ENCODE measurements at places on chromosomes 11 and 22. TPM values are rescaled to one million over a fixed set of nuclear protein-coding genes. Genes with fewer than 3 reads are reported as not detected.
A peak's percentile ranks its signal among the peaks of the same experiment; 100 is the strongest.

DNA sequence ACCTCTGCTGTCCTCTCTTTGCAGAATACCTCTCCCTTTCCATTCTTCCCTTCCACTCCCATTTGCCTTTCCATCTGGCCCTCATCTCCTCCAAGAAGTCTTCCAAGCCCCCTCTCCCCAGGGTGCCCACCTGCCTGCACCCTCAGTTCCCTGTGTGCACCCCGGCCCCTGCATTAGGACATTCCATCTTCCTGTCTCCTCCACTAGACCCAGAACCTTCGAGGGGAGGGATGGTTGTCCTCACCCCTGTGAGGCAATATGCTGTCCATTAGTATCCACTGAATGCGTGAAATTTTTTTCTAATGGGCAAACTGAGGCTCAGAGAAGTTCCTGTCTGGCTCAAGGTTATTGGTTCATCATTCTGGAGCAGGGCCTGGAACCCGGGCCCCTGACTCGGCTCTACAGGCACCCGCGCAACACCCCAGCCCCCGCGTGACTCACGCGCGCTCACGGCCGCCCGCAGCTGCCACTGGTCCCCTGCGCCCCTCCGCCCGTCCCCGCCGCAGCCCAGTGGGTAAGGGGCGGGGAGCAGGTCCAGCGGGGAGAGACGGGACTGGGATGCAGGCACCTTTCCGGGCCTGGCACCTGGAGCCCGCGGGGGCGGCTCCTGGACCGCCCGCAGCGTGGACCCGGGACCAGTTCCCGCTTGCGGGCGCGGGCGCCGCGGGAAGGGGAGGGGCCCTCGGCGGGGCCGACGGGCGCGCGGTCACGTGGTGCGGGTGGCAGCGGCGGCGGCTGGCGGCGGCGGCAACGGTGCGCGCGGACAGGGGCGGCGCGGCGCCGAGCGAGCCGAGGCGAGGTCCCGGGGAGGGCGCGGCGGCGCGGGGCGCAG lies 7.0 kb downstream of the SEPTIN3 start:
- no peak for DNase-seq

The TBX10 gene
- polyA plus RNA-seq, result not detected

GRCh38 chr11:65503368-65503948 lies 4.6 kb downstream of the MALAT1 start:
- peak; percentile 33 for DNase-seq

The HEPN1 gene
- not detected for polyA plus RNA-seq

DNA sequence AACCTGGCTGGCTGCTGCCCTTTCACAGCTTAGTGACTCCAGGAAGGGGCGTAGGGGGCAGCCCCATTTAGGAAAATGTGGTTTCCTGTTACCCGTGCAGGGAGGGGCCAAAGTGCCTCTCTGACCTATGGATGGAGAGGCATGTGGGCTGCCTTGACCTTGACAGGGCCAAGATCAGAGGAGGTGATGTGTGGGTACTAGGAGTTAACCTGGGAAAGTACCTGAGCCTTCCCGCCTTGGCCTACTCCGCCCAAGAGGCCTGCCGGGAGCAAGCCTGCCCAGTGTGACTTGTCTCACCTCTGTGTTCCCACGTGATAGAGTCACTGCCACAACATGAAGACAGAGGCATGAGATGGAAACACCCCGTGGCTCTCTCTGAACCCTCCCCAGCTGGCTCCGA lies 33.4 kb downstream of the GRAMD4 start:
- no peak for DNase-seq

- DNase-seq, result peak; percentile 94
These were observed 260.4 kb upstream of the ARHGAP20 start for GRCh38 chr11:110972640-110973039.

- DNase-seq, result peak; percentile 33
These were observed 11.5 kb downstream of the P2RX3 start for GRCh38 chr11:57349491-57350274.

- DNase-seq, result no peak
These were observed 854 bp downstream of the ABCC8 start for GRCh38 chr11:17475666-17476316.

GRCh38 chr11:114400915-114401223 lies 403 bp downstream of the RBM7 start:
- no peak for DNase-seq

DNA sequence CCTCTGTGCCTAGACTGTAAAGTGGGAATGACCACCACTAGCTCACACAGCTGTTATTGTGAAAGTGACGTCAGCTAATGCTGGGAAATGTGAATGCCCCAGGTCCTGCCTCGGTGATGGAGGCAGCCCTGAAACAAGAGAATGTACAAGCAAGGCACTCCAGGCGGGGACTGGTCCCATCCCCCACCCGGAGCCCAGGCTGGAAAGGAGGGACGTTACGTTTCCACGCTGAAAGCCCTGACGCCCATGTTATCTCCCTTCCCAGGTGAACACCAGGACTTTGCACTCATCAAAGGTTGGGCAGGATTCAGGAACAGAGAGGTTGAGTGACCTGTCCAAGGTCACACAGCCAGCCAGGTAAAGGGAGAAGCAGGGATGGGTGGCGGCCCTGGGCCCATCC lies 784 bp downstream of the SULT4A1 start:
- peak; percentile 52 for DNase-seq

DNA sequence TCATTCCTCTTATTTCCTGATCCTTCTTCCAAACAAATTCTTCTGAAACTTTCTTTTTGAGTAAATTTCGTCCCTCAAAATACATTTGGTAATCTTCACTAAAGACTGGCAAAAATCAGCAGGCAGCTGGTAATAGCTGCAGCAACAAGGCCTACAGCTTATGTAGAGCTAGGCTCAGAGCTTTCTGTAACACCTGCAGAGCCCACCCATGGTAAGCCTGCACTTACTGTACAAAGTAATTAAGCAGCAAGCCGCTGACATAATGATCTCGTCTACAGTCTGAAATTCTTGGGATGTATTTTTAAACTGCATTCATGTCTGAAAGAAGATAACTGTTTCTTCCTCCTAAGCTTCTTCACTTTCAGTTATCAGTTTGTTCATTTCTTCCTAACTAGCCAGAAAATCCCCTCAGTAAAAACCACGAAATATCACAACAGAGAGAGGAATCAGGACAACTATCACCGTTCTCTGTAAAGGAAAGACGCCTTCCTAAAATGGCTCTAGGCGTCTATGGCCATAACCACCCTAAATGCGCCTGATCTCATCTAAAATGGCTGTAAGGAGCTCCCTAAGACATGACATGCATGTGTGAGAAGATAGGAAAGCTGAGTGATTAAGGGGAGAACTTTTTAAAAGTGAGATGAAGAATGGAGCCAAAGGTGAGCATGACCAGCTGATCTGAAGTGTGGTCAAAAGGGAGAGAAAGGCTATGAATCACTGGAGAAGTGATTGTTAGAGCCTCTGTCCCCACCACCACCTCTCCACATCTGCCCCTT lies 56.2 kb downstream of the DENND5A start:
- no peak for DNase-seq

- no peak for DNase-seq
These were observed 10.6 kb upstream of the CDC42EP2 start for GRCh38 chr11:65304110-65304509.

GRCh38 chr11:44752713-44753112 lies 26.0 kb downstream of the TSPAN18 start:
- no peak for DNase-seq

DNA sequence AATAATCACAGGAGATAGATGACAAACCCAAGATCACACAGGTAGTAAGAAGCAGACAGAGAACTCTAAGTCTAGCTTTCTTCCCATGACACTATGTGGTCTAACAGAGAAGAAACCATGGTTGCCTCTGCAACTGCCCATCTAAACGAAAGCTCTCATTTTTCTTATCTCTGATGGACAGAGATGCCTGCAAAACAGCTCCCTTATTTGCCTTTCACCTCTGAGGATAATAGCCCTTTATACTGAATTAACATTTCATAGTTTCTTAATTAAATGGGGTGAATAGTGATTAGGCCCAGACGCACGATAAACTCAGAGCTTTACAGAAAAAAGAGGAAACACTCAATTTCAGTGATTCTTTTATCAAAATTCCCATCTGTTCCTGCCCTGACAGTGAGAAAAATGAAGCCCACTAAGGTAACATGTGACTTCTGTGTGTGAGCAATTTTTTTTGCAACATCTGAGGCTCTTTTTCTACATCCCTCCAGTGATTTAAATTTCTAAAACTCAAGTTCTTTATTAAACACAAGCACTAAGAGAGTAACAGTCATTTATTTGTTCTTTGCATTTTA lies 24.6 kb downstream of the OR2AG2 start:
- DNase-seq, result no peak

The SAA1 gene
- not detected for polyA plus RNA-seq

The OVCH2 gene
- not detected for polyA plus RNA-seq

The UBXN1 gene
- 96.9 TPM for polyA plus RNA-seq

GRCh38 chr11:65742353-65742752 lies 21.8 kb upstream of the RNASEH2C start:
- DNase-seq, result no peak

DNA sequence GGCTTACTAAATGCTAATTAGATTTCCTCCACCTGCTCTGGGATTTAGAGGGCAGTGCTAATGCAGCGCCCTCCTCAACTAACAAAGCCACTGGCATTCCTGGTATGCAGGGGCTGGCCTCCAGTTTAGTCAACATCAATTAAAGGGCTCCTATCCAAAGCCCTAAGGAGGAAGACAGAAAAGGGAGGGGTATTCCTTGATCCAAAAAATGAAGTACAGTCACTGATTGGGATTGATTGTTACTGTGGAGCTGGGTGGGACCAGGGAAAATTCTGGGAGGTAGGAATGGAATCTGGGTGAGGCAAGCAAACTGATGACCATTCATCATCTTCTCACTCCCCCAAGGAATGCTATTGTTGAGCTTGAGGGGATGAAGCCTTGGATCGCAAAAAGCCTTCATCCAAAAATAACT lies 52.2 kb downstream of the GAB2 start:
- DNase-seq, result no peak

- no peak for DNase-seq
These were observed 1.8 kb upstream of the EPS8L2 start for GRCh38 chr11:704228-704674.

DNA sequence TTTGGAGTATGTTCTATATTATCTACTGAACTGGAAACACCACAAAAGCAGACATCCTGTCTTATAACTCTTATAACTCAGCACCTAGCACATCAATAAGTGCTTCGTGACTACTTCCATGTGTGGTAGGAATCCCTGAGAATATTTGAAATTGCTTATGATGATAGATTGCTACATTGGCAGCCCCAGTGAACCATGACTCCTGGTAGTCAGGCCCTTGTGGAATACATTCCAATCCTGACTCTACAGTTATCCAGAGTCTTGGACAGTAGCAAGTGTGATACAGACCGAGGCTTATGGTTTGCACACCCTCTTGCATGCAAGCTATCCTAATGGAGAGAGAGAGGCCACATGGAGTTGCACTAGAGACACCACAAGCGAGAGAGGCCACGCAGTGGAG lies 59.5 kb upstream of the PHF21A start:
- DNase-seq, result no peak

The KIRREL3 gene
- polyA plus RNA-seq, result 15.9 TPM

The RASD2 gene
- 0.32 TPM for polyA plus RNA-seq

The SNU13 gene
- polyA plus RNA-seq, result 235 TPM

DNA sequence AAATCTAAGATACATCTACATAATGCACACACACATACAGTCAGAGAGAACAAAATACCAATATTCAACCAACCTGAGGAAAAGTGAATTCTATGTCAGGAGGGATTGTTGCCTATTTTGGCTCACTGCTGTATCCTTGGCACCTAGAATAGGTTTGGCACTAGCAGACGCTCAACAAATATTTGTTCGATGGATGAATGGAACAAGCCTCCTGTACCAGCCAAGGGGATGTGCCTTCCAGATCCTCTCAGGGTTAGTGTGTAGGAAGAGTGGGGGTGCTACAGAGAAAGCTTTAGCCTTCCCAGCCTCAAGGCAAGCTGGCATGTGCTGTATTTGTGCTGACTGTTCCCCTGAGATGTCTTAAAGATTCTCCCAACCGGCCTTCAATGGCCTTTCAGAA lies 23.3 kb upstream of the POU2AF1 start:
- no peak for DNase-seq

- peak; percentile 69 for DNase-seq
These were observed 32.4 kb downstream of the POU2F3 start for GRCh38 chr11:120272303-120272702.

GRCh38 chr11:29328961-29329441 lies 687.8 kb downstream of the KCNA4 start:
- DNase-seq, result peak; percentile 95

DNA sequence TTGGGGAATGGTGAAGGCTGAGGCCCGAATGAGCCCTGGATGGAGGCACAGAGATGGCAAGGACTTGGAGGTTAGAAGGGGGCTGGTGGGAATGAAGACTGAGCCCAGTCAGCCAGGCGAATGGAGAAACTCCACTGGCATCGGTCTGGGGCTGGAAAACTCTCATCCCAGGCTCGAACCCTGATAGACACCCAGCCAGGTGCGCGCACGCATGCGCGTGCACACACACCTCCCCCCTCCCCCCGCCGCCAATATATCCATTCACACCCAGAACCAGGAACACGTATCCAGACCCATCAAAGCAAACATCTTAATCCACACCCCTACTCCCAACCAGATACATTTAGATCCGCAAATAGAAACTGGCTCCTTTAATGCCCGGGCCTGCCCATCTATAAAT lies 139.3 kb downstream of the CEP164 start:
- no peak for DNase-seq

DNA sequence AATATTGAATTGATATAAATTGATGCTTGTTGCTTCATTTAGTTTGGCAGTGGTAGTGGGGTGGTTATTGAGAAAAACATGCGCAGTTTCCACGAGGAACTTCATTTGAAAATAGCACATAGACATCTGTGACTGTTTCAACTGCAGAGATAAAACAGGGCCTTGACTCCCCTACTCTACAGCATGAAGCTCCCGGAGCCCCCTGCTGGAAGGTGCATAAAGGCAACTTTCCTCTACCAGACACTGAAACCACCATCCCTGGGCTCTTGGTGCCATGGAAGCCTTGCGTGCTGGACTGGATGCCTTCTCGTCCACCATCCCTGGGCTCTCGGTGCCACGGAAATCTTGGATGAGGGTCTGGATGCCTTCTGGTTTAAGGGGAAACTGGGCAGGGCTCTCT lies 195.9 kb downstream of the CSNK2A3 start:
- DNase-seq, result peak; percentile 8

DNA sequence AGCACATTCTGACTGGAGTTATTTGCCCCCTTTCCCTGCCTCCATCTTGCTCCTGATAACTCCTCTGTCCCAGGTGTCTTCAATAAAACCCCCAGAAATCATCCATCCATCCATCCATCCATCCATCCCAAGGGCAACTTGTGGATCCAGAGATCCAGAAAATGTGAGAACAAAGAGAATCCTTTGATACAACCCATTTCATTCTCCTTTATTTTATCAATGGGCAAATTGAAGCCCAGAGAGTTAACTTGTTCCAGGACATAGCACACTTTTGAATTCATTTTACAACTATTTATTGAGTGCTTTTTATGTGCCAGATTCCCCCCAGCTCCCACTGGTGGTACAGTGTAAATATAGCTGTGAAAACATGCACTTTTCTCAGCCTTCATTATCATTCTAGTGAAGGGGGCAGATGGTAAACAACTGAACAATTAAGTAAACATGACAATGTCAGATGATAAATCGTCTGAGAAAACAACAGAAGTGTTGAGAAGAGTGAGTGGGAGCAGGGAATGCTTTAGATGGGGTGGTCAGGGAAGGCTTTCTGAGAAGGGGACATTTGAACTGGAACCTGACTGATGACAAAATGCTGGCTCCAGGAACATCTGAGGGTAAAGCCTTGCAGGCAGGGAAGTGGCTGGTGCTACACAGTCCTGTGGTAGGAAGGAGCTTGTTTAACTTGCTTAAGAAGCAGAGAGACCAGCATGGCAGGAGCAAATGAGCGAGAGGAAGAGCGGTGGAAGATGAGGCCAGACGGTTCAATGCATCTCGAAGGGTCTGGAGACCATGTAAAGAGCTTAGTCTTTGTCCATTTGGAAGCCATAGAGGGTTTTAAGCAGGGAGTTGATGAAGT lies 80.0 kb upstream of the TIMP3 start:
- no peak for DNase-seq
